Activated T-cell treated with anti-CD3 and anti-CD28 coated beads, Interleukin-2, amount 50 U/mL, for 48 hours (primary cell): ENCODE measurements at places on chromosomes 3 and 15.

DNA sequence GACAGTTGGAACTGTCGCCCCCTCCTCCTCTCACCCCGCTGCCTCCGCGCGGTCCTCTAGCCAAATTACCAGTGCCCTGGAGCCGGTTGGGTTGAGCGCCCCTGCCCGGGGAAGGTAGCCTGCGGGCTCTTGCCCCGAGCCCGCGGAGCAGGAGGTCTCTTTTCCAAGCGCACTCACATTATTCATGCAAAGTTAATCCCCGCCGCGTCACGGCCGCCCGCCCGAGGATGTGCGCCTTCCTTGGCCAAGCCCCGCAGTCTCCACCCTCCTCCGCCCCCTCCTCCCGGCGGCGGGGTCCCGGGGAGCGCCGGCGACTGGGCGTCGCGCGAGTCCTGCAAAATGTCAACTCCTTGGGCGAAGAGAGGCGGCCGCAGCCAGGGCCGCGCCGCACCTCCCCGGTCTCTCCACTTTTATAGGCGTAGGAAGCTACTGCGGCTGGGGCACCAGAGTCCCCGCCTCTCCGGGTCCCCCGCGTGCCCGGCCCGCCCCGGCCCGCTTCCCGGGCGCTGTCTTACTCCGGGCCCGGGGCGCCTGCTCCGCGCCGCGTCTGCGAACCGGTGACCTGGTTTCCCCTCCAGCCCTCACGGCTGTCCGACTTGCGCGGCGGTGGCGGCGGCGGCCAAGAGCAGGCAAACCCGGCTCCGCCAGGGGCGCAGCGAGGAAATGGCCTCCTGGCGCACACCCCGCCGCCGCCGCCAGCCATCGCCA is at the start of gene THRB:
TSS of gene THRB (minus strand) at position 233 of the 708 bp plus-strand sequence.
- peak; percentile 31 for DNase-seq

GRCh38 chr3:110894574-110894973 is 177.0 kb upstream of the NECTIN3 start:
- DNase-seq: no peak

- DNase-seq: no peak
Measured at GRCh38 chr3:132405188-132405587, 12.1 kb upstream of the DNAJC13 start.

DNA sequence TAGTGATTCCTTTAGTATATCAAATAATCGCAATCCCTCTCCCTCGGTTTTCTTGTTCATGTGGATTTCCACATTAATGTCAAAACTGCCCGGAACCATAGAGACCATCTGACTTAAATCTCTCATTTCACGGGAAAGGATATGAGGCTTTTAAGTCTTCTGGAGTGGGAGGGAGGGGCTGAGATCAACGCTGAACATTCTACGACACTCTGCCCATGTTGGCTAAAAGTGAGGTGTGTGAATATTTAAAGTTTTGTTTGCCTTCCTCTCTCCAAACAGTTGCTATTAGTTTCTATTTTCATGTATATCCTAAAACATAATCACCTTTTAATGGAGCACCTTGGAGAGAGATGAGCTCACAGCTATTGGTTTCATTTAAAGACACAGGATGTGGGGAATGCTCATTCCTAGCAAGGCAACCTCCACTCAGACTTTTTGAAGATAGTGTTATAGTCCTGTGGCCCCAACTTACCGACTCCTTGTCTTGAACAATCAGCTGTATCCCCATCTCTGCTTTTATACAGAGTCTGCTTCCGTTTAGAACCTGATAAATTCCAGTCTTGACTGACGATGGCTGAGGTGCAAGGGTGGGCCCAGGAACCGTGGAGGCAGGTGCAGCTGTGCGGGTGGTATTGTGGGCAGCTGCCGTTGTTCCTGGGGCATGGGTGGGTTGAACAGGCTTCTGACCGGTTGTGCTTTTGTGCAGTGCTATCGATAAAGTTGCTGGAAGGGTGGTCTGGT is 9.2 kb downstream of the LAMP3 start:
- no peak for DNase-seq

DNA sequence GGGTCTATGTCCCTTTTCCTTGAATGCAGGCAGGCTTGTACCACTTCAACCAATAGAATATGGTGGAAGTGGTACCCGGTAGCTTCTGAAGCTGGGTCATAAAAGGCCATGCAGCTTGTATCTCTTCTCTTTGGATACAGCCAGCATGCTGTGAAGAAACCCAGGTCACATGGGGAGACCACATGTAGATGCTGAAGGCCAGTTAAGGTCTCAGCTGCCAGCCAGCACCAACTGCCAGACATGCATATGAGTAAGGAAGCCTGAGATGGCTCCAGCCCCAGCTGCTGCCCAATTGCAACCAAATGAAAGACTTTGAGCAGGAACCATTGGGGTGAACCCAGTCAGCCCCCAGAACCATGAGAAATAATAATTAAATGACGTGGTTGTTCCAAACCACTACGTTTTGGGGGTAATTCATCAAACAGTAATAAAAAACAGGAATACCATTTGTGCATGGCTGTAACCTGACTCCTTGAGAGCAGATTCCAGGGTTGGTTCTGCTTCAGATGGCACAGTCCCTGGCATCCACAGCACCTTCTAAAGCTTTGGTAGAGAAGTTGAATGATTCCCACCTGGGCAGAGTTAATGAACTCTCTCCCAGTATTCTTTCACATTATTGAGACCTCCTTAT is 3.8 kb downstream of the RBP2 start:
- DNase-seq: no peak

DNA sequence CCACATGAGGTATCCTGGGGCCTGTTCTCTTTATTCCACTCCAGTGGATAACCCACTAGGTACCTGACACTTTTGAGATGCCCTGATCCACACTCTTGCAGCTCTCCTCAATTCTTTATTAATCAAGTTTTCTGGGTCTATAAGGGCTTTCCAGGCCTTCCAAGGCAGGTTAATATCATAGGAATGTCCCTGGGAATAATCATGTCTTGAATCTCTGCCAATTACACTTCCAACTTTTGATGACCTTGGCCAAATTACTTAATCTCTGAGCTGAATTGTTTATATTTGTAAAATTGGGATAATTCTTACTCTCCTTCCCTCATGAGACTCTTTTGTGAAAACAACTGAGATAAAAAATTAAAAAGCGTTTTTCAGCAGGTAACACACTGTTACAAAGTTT is 881.7 kb downstream of the MCTP2 start:
- DNase-seq: no peak

- DNase-seq: no peak
Measured at GRCh38 chr3:180926526-180926925, 14.1 kb downstream of the FXR1 start.

DNA sequence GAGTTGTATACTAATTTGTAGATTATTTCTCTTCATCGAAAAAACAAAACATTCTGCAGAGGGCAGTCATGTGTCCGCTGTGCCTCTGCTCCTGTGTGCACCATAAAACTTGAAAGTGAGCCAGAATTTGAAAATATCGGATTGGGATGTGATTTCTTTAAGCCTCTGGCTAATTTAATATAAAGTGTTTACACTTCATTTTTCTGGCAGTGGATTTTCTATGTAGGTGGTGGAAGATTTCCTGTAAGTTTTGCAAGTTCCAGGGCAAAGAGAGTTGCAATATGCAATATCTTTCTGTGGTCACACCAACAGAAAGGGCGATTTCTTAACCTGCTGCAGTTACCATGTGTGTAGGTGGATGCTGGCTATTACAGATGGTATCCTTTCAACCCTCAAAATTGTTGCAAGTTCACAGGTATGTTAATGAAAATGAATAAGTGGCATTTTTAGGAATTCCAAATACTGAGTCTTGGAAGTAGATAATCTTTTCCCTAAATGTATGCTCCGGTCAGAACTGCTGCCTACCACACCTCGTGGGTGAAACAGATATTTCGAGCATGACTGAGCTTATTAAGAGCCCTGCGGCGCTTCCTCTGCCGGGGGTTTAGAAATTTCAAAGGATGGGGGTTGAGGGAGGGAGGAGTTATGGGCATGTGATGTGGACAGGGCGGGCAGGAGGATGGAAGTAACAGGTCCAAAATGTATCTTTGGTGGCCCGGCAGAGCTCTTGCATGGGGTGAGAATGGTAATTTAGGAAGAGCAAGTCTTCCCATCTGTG is 134.0 kb downstream of the PGPEP1L start:
- no peak for DNase-seq

DNA sequence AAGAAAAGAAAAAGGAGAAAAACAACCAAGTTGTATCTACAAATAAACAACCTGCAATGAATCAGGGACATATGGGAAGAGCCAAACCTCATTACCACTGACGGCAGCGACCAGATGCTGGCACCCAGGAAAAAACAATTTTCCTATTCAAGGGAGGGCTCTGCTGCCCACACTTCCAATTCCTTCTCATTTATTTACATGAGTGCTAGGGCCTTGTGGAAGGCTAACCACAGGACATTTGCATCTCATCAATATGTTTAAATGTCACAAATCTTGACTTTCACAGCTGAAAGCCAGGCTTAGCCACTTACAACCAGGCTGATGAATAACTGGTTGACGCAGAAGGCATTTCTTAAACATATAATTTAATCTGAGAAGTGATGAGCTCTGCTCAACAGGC is 36.0 kb downstream of the RFTN1 start:
- DNase-seq: no peak
